Skin of body (tissue), 3 donors: ENCODE measurements at places on chromosomes 1 and 21. TPM values are rescaled to one million over a fixed set of nuclear protein-coding genes. Genes with fewer than 3 reads are reported as not detected.

DNA sequence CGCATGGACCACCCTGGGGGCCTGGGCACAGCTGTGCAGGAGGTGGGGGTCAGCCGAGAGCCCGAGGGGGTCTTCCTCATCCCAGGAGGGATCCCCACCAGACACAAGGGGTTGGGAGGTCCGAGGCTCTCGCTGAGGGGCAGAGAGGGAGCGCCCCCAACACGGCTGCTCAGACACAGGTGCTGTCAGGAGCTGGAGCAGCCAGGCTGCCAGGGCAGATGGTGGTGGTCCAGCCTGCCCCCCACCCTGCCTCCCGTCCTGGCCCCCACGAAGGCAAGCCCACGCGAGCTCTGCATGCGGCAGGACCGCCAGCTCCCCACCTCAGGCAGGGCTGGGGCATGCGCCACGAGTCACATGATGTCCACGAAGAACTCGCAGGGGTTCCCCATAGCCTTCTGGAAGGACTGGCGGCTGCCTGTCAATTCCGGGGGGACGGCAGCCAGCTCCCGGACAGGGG is 4.7 kb downstream of the TAS1R3 start:
- no peak for DNase-seq

- DNase-seq: no peak
Measured at GRCh38 chr21:38511198-38511597, 12.9 kb upstream of the ERG start.

DNA sequence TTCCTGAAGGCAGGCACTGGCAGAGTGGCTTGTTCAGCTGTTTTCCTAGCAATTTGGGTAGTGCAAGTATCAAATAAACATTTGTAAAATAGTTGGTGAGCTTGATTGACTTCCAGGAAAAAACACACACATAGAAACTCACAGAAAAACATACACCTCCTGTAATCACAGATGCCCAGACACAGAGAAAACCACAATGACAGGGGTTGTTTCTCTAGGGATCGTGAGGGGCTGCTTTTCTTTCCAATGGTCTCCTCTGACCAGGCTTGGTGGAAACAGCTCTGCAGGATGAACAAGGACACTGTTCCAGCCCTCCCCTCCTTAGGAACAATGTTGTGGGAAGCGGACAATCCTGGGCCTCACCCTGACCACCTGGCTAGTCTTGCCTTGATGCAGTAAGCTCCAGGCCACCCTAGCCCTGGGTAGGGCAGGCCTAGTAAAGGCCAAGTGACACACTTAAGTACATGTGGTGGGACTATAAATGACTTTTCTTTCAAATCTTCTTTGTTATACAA is 142.5 kb upstream of the HMGB4 start:
- DNase-seq: no peak

Gene CELA3B
- not detected for total RNA-seq

DNA sequence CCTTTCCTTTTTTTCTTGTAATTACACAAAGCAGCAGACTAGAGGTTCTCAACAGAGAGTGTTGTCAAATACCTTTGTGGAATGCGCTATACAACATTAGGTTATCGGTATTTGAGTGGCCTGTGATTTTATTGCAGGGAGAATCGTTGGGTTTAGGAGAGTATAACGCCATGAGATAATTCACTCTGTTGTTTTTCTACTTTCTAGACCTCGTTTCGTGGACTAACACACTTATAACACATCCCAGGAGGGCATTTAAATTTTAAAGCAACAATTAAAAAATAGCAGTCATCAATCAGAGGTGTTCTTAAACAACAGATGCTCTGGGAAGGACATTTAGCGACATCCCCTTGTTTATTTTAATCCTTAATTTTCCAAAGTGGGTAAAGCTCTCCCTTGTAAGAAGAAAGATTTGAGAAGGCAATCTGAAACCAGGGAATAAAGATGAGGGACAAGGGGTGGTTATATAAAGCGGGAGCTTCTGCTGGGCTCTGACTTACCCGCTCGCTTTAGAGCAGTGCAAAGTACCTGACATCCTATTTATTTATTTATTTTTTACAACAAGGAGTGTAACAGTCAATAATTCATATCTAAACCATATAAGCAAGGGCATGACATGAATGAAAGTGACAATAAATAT is 4.9 kb downstream of the PBX1 start:
- no peak for DNase-seq

DNA sequence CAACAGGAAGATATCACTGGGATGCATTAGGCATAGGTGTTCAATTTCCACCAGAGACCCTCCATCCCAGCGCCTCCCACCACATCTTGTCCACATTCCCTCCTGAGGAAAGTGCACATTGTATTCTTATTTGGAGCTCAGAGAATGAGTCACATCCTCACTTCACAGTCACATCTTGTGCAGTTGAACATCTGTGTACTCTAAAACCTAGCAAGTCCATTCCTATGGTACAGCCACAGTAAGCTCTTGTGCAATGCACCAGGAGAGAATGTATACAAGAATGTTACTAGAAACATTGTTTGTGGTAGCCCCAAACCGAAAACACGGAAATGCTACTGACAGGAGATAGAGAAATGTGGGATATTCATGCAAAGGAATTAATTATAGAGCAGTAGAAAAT is 1.6 kb upstream of the KDF1 start:
- DNase-seq: no peak

GRCh38 chr1:27133991-27134390 is 20.9 kb downstream of the SLC9A1 start:
- no peak for DNase-seq

- no peak for DNase-seq
Measured at GRCh38 chr21:35602811-35603362, 457.4 kb downstream of the SETD4 start.

DNA sequence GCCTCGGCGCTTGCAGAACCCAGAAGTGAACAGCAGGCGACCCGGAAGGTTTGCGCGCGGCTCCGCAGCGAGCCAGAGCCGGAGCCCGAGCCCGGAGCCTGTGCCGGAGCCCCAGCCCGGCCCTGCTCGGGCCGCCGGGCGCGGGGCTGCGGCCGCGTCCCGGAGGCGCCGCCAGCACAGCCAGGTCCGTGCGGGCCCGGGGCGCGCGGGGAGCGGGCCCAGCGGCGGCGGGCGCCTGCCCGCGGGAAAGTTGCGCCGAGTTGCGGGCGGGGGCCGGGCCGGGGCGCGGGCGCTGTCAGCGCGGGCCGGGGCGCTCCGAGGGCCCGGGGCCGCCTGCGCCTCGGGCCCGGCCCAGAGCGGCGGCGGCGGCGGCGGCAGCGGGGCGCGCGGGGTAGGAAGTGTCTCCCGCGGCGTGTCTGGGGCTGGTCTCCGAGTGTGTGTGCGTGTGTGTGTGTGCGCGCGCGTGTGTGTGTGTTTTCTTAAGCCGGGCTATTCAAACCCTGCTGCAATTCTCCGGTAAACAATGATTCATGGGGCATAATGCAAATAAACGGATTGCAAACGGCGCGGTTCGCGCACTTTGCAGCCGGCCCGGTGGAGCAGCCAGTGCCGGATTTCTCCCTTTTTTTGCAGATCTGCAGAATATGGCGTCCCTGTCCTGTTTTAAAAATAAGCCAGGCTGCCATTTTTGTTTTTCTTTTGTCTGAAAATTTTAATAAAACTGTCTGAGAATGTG is at the start of gene ZNF362:
Gene ZNF362, plus strand, starts transcription at position 22 of the 736 bp plus-strand sequence. CDS start 14,083 bp downstream, outside the sequence.
- peak; percentile 20 for DNase-seq

Gene NUAK2
- 2.0 TPM for total RNA-seq

Gene EPS8L3
- total RNA-seq: not detected

GRCh38 chr1:11786168-11786567 is 19.6 kb downstream of the MTHFR start:
- no peak for DNase-seq

- DNase-seq: no peak
Measured at GRCh38 chr21:26072666-26073615, 97.6 kb downstream of the APP start.

- no peak for DNase-seq
Measured at GRCh38 chr21:45410865-45411809, 6.2 kb downstream of the COL18A1 start.

- no peak for DNase-seq
Measured at GRCh38 chr1:187514110-187514509, 685.4 kb downstream of the PLA2G4A start.

- DNase-seq: no peak
Measured at GRCh38 chr1:34983700-34984355, 1.3 kb downstream of the TMEM35B start.

DNA sequence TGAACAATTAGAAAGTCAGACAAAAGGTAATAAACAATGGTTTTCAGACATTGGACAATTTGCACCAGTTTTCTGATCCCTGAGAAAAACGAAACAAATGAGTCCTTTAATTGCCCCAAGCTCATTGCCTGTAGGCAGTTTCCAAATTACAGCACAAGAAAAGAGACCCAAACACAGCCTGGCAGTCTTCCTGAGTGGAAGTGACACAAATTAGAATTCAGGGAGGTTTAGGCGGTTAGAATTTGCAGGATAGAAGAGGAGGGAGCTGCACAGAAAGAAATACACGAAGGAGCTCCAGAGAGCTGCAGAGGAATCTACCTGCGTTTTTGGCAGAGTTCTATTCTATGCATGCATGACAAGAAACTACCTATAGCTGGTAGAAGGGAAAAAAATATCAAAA is 115.7 kb downstream of the PIGK start:
- no peak for DNase-seq

DNA sequence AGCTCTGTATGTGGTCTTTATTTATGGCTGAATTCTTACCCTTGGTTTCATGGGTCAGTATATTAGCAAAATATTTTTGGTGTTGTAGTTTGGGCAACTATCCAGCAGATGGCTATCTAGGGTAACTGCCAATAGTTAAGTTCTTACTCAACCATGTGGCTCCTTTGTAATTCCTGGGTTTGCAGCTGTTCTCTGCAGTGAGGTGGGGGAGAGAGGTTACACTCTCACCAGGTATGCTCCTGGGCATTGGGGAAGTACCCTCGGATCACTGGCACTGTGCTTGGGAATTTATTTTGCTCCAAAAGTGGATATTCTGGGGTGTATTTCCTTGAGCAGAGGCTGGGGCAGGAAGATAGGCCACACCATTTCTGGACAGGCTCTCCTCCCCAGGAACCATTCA is 436.7 kb upstream of the TMPRSS15 start:
- no peak for DNase-seq

GRCh38 chr1:197637406-197637805 is 137.9 kb downstream of the DENND1B start:
- DNase-seq: no peak

DNA sequence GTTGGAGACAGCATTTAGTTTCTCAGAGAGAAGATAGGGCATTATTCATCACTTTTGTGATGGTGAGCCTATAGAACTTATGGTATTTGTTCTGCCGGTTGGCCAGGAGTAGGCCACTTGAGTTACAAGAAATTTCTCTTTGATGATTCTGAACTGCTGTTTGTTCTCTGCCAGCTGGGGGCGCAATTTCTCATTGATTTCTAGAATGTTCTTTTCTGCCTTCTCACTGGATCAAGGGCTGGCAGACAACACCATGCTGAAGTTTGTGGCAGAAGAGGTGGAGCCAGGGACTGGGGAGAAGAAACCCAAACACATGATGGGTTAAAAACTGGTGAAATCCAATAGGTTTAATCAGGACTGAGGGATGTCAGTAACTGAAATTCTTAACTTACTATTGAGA is 360.6 kb downstream of the FAM72C start:
- no peak for DNase-seq

Gene TMEM200B
- total RNA-seq: 6.5 TPM

GRCh38 chr1:157098519-157098918 is 1.1 kb downstream of the ETV3L start:
- DNase-seq: no peak

Gene PRRX1
- 118 TPM for total RNA-seq

Gene MYOG
- total RNA-seq: 11.0 TPM

- peak; percentile 10 for DNase-seq
Measured at GRCh38 chr1:45246760-45247159, 40.4 kb upstream of the ZSWIM5 start.

DNA sequence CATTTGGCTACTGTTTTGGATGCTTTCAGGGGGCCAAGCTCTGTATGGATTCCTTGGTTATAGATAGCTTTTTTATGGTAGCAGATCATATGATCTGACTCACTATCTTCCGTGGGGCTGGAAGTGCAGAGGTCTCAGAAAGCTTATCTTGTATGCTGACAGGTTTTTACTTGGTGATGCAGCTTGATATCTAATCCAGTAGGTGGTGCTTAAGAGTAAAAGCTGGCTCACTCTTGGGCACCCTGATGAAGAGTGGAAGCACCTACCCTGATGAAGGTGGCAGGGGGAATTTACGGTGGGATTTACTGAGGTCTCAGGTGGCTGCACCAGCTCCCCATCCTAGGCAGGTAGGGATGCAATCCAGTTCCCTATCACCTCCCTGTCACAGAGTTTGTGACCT is 151.2 kb downstream of the PTBP2 start:
- DNase-seq: no peak

DNA sequence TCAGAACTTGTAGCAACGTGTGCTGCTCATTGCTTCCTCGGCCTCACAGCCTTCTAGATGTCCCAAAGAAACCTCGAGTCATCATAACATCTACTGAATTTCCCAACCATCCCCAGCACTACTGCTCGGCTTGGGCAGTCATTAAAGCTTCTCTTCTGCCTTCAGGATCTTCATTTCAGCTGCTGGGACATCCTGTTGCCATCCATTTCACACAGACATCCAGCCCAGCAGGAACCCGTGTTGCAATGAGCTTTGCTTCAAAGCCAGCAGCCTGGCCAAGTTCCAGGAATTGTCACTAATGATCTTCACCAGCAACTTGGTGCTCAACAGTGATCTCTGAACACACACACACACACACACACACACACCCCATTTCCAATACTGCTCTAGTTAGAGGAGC is 18.5 kb downstream of the WLS start:
- no peak for DNase-seq

Gene PCSK9
- 11.1 TPM for total RNA-seq

GRCh38 chr1:164617377-164618201 is 58.6 kb downstream of the PBX1 start:
- no peak for DNase-seq

DNA sequence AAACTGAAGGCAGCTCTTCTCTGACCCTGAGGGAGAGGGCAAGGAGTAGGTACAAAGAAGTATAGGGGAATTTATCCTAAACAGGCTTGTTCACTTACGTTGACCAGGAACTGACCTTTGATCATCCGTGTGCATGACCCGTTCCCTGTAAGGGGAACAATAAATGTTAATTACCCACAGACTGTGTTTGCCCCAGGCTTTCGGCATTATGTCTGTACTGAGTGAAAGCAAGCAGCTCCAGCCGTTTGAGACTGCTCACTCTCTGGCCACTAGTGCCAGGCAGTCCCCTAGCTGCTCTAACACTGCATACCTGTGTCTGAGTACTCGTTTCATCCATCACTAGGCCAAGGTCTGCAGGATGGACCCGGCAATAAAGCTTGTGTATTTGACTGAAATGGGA is 1365.3 kb downstream of the NCAM2 start:
- no peak for DNase-seq
